NCI-H524 treated with DMSO at 0.1 percent for 48 hours (cell line): ENCODE measurements at places on chromosomes 2 and 18.

- DNase-seq, result no peak
Observed at GRCh38 chr2:162017233-162017632, 56.8 kb downstream of the DPP4 start.

DNA sequence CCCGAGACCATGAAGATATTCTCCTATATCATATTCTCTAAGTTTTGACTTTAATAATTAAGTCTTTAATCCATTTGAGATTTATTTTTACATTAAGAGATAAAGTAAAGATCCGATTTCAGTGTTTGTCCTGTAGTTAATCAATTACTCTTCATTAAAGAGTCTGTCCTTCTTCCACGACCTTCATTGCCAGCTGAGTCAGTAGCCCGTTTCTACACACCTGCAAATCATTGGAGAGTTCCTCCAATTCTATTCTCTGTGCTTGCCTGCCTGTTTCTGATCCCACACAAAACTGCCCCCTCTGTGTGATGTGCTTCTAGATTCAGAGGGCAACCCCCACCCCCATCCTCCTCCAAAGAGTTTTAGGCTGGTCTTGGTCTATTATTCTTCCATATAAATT, 119.2 kb downstream of the KCNF1 start:
- DNase-seq, result no peak

GRCh38 chr2:36482576-36483214, 115.3 kb downstream of the FEZ2 start:
- DNase-seq, result no peak

DNA sequence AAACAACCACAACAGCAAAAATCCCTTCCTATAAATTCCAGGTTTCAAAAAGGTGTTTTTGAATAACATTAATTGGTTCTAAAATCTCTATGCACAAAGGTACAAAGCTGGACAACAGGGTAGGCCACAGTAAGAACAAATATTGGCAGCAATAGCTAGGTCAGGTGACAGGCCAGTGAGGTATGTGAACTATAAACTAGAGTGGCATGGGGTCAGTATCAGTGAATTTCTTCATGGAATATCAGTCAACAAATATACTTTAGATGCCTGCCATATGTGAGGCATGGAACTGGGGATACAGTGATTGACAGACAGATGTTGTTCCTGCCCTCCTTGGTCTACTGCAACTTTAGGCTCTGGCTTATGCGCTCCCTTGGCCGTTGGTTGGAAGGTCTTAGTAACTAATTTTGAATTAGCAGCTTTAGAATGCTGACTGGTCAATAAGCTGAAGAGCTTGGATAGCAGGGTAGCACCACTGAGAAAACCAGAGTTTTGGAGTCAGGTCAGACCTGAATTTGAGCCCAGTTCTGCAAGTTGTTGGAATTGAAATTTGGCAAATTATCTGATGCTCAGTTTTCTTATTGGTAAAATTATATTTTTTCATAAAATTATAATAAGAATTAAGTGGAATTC, 2.3 kb upstream of the EPC2 start:
- no peak for DNase-seq

GRCh38 chr2:227817850-227818674, 4.4 kb downstream of the CCL20 start:
- DNase-seq, result no peak

DNA sequence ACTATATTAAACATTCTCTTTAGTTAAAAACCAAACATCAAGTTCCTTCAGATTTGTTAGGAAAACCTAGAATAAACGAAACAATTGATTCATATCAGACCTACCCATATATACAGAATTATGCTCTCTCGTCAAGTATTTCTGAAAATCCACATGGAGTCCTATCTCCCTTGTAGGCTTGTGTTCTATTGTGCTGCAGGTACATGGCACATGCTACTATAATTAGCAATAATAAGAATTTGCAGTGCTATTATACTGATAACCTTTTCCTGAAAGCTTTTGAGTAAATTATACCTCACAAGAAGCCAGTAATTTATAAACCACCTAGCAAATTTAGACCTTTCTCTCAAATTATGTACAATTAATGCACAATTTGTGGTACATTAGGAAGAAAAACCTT, 158.6 kb upstream of the STK17B start:
- DNase-seq, result no peak

DNA sequence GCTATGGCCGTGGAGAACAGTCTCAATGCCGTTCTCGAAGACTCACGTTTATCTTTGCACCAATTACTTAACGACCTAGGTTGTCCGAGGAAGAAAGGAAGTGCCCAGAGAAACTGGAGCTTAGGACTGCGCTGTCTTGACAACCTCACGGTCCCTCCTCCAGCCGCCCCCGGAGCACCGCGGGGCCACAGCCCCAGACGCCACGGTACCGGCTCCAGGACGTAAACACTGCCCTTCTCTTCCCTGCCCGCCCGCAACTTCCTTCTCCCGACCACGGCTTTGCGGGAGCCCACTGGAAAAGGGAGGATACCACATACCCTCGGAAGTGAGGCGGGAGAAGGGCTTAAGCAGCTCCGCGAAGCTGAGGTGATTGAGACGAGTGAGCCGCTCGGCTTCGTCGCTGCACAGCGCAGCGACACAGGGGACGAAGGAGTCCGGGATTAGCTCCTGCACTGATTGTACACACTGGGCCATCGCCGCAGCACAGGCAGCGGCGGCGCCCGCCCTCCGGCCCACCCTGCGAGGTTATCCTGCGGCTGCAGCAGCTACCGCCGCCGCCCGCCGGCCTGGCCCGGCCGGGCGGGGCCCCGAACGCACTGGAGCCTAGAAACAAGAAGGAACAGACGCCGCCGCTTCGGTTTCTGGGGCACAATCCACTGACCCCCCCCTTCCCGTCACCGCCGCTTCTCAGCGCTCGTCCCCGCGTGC, 483 bp downstream of the TRAPPC8 start:
- DNase-seq, result no peak

GRCh38 chr2:211688196-211688595, 850.4 kb downstream of the ERBB4 start:
- DNase-seq, result no peak

DNA sequence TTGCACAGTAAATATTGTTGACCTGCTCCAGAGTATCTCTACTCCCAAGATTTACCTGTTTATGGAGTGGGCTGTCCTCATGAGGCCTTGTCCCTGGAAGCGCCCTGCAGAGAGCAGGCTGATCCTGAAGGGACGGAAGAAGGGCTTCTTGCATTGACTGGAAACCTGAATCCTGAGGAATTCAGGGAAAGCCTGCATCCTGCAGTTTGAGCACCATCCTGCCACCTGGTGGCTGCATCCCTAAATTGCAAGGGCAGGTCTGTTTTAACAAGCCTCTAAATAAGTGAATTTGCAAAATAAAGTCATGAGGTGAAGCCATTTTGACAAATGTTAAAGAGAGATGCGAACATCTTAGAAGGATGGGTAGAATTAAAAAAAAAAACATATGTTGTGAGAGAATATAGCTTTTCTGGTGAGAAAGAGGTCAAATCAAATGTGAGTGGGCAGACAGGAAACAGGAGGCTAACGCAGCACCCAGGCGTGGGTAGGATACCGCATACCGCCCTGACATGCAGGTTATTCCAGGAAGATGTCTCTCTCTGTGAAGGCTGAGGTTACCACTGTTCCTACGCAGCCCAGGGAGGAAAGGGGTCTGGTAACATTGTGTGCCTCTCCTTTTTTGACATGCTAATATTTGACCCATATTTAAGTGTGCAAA, 754.9 kb downstream of the RNF144A start:
- DNase-seq, result no peak

- DNase-seq, result no peak
Observed at GRCh38 chr18:74623047-74623816, 25.6 kb downstream of the ZNF407 start.

- no peak for DNase-seq
Observed at GRCh38 chr2:230048010-230048671, 20.6 kb downstream of the SLC16A14 start.

DNA sequence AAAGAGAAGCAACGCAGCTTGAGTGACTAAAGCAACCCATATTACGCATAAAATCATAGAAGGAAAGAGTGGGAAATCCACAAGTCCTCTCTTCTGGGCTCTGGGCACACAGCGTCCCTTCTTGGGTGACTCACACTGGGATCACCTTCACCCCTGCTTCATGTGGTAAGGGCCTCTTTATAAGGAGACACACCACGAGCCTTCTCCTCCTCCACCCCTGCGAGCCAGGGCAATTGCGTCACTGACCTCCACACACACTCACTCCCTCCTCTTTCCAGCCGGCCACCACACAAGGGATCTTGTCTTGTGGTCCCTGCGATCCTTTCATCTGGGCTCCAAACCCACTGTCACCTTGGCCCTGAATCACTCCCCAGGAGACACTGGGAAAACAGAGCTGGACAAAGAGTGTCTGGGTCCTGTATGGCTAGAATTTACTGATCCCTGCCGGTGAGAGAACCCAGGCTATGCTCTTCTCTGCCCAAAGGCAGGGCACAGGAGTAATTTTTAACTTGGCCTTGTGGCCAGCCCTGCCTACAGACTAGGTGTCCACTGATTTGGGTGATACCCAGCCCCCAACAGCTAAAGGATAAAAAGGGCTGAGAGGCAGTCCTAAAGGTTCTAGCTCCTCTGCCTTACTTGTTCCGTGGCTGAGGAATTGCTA, 35.3 kb downstream of the NHEJ1 start:
- no peak for DNase-seq

DNA sequence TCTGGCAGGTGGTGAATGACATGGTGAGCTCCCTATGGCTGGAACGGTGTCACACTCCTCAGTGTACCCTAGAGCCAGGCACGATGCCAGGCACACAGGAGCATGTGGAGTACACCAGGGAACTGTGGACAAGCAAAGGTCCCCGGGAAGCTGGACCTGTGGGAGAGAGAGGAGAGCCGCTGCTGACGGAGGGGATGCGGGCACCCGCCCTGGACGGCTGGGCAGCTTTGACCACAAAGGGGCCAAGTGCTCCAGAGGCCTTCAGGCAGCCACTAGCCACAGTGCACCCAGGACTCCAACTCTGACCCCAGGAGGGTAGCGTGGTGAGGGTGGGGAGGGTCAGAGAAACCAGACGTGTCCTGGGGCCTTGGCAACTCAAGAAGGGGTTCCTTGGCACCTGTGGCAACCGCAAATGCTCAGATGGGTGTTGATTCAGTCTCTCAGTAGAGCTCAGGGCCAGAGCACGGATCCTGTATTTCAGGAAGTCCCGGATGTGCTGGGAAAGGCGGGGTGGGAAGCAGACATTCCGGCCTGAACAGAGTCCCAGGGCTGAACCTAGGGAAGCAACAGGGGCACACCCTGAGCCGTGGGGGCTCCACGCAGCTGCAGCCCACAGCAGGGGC, 2.3 kb upstream of the MAB21L4 start:
- DNase-seq, result no peak

GRCh38 chr2:85438201-85439024, 19.9 kb downstream of the SH2D6 start:
- DNase-seq, result no peak

DNA sequence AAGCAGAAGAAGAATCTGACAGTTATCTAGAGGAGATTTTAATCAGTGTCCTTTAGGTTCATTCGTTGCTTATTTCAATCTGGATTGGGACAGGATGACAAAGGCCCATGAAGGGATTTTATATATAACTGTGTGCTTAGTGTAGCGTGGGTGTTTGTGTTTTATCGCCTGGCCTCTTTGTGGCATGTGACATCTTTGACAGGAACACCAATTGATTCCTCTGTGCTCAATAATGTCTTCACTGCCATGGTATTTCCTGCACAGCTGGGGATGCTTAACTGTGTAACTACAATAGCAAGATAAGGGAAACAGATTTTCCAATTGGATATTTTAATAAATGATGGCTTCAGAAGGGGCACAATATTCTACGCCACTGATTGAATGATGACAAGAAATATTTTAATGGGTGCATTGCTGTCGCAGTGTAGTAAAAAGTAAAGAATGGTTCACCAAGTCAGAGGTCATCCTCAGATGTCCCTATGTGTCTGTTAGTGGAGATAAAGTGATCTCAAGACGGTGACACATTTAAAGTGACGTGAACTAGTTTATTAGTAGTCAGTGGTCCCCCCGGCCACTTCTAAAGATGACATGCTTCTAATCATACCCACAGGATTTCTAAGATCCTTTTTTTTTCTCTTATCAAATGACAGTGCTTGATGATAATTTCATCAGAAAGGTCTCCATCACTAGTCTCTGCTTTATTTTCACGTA, 160.4 kb downstream of the AGAP1 start:
- no peak for DNase-seq

- no peak for DNase-seq
Observed at GRCh38 chr2:37782721-37783371, 111.4 kb upstream of the CDC42EP3 start.

DNA sequence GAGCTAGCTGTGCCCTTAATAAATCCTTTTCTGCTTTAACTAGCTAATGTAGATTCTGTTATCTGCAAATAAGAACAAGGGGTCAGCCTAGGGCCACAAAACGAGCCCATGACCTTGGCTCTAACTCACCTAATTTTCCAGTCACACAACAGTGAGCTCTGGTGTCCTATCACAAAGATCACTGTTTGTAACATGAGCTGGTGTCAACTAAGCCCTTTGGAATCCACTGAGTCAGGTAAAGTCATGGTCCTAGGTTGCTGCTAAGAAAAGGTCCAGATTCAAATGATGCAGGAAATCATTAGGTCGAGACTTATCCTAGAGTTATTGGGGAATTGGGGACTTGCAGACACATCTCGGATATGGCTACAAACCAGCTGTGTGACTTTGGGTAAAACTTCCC, 49.9 kb downstream of the ST8SIA5 start:
- DNase-seq, result no peak

- no peak for DNase-seq
Observed at GRCh38 chr2:109129356-109129920, 433 bp downstream of the SH3RF3 start.

DNA sequence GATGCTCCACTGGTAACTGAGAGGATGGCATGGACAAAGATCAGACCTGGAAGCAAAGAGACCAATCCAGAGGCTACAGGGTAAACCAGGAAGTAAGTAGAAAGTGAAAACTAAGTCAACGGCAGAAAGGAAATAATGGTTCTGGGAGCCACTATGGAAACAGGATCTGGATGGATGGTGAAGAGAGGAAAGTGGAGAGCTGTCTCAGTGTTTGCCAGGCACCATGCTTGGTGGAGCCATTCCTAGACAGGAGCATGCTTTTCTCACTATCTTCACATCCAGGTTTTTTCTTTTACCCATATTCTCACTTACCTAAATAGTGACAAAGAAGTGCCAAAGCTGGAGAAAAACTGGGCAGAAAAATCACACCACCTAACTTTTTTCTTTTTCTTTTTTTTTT, 22.2 kb downstream of the ZNF521 start:
- DNase-seq, result no peak

GRCh38 chr2:196586511-196586991, 53.0 kb upstream of the CCDC150 start:
- DNase-seq, result no peak

GRCh38 chr2:98347298-98348065, 1.2 kb downstream of the CNGA3 start:
- no peak for DNase-seq
